ENCODE measurements at places on chromosomes 3 and 15. TPM values are rescaled to one million over a fixed set of nuclear protein-coding genes. Genes with fewer than 3 reads are reported as not detected.

DNA sequence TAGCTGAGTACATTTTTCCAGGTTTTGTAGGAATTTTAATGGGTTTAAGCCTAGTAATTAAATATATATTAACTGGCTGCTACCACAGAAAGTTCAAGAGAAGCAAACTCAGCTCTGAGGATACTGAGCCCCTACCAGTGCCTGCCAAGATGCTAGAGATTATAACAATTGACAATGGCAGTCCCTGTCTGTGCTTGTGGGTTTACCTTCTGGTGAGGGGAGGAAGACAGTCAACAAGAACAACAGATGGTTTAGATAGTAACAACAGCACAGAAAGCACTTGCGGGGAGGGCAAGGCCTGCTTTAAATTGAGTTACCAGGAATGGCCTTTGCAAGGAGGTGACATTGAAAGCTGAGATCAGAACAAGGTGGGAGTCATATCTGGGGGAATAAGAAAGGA lies 56.6 kb upstream of the ARHGEF3 start:
- DNase-seq: no peak

GRCh38 chr3:23991306-23991682 lies 46.2 kb downstream of the NR1D2 start:
- no peak for DNase-seq

DNA sequence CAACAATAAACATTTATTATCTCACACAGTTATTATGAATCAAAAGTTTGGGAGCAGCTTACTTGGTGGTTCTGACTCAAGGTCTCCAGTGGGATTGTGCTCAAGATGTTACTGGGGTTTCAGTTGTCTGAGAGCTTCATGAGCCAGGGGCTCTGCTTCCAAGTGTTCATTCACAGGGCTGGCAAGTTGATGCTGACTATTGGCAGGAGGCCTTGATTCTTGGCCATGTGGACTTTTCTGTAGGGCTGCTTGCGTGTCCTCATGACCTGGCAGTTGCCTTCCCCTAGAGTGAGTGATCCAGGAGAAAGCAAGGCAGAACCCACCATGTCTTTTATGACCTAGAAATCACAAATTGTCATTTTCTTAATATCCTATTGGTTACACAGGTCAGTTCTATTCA lies 87.2 kb upstream of the TNFAIP8L3 start:
- DNase-seq: no peak

- DNase-seq: no peak
These were observed 613.1 kb downstream of the SI start for GRCh38 chr3:164465172-164465571.

The FAM219B gene
- 41.3 TPM for polyA plus RNA-seq

Data from small intestine (tissue), 16 donors.